Naive thymus-derived CD8-positive, alpha-beta T cell (primary cell): ENCODE measurements at places on chromosomes 6 and 20.

- DNase-seq, result no peak
These were observed 10.5 kb upstream of the STX11 start for GRCh38 chr6:144139817-144140216.

DNA sequence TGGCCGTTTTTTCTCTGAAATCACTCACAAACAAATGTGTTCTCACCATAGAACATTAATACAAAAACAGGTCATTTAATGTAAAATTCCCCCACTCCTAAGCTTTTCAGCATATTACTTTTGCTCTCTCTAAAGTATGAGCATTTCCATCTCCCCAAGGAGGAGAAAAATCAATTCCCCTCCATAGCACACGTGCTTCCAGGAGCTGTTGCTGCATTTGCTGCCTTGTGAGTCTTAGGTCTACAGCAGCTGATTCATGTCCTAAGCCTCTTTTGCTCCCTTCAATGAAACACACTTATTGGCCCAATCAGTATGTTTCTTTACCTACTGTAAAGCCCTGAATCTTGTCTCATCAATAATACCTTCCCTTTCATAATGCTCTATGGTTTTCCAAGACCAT, 6.4 kb upstream of the COL9A1 start:
- DNase-seq, result no peak

DNA sequence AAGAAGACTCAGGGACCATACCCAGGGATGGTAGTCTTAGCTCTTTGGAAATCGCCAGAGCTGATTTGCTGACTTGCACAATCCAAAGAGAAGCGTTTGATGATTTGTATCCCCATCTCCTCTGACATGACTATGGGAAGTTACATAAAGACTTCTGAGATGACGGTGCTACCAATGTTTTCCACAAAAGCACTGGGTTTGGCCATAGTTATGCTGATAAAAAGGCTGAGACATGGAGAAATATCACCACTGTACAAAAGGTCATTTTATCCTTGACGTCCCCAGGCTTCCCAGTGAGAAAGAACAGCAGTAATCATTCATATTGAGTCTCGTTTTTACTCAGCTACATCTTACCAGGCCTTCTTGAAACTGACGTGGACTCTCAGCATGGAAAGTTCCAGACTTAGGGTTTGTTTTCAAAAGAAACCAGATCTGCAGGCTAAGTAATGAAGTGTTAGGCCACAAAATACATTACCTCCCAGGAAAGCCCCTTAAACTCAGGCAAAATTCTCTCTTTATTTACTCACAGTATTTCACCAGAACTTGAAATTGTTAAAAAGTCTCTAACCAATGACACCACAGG, 370.3 kb upstream of the JARID2 start:
- DNase-seq, result no peak

GRCh38 chr20:15831201-15831600, 742.0 kb downstream of the KIF16B start:
- no peak for DNase-seq

DNA sequence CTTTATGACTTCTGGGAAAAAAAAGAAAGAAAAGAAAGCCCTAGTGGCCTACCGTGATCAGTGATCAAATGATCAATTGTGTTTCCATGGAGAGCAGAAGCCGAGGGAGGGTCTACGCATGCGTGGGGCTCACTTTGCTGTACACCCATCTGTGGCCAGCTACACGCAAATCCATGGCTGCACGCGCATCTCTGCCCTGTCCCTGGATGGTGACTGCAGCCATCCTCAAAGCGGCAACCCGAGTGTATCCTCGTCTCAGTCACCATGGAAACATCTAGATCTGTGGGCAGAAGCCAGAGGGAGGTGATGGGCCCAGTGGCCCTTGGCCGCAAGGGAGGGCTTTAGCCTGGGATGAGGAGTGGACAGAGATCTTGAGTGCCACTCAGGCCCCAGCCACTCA, 785 bp upstream of the ULBP3 start:
- no peak for DNase-seq

DNA sequence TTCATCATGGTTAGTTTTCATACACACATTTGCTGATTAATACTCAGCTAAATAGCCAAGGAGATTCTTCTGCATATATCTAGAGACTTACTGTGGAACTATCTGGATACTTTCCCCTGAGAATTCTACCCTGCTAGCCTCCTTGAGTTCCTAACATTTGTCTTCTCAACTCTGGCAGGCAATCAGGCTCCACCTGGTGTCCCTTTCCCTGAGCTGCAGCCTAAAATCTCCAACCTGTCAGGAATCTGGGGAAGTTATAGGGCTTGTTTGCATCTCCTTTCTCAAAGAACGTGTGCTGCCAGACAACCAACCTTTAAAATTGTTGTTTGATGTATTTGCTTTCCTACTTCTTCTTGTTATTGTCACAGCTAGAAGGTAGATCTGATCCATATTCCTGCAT, 73.4 kb downstream of the FUT9 start:
- DNase-seq, result no peak

GRCh38 chr20:18515973-18516372, 8.2 kb downstream of the SEC23B start:
- DNase-seq, result no peak

DNA sequence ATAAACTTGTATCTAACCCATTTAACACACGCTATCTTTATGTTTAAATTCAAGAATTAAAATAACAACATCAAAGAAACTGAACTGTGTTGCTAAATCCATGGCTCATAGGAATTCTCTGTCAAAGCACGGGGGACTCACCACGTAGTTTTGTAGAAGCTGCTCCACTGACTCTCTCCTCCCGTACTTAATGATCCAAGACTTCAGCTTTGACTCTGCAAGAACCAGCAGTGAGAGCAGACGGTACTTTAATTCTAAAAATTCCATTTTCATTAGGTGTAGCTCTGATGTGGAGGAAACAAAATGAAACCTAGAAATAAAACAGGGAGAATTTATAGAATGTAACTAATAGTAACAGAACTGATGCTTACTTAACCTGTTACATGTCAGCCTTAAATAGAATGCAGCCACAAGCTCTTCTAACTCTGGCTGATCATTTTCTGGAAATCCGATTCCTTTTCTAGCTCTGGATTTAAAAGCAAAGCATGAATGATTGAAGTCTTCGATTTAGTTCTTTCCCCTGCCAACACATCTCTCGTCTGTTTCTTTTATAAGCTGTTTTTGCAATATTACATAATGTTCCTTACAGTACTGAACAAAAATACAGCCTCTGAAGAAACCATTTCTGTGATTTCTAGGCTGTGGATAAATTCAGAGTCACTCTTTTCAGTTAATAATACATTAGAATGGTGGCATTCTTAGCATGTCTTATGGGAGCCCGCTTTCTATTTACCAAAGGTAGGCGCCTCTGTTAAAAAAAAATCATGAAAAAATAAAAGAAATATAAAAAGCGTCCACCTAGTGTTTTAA, 165.5 kb downstream of the SYNE1 start:
- DNase-seq, result no peak

DNA sequence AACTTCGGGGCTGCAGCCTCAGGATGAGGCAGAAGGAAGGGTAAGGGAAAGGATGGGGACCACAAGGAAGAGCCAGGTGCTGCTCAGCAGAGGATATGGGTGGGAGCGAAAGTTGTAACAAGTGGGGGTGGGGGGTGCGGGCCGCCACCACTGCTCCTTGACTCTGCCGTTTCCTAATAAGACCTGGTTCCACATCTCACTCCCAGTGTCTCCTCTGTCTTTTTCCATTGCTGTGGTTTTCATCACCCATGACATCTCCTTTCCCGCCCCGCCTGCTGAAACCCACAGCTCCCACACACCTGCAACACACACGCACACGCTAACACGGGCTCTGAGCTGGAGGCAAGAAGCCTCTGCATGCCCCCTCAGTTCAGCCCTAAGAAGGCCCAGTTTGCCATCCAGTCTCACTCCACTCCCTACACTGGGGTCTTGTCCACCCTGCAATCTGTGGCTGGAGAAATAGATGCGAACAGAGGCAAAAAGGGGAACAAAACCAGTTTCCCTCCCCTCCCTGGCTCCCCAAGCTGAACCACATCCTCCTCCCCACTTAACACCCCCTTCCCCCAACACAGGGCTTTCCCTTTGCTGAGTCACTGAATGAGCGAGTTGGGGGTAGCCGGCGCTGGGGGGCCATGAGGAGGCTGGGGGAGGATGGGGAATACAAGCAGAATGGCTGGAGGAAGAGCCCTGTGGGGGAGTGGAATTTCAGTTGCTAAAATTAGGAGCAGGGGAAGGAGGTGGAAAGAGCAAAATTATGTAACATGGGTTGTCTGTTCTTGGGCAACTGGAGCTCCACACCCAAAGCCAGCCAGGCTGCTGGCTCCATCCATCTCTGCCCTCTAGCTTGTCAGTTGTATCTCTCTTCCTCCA, 11.5 kb downstream of the NFKBIL1 start:
- DNase-seq, result peak; percentile 64

DNA sequence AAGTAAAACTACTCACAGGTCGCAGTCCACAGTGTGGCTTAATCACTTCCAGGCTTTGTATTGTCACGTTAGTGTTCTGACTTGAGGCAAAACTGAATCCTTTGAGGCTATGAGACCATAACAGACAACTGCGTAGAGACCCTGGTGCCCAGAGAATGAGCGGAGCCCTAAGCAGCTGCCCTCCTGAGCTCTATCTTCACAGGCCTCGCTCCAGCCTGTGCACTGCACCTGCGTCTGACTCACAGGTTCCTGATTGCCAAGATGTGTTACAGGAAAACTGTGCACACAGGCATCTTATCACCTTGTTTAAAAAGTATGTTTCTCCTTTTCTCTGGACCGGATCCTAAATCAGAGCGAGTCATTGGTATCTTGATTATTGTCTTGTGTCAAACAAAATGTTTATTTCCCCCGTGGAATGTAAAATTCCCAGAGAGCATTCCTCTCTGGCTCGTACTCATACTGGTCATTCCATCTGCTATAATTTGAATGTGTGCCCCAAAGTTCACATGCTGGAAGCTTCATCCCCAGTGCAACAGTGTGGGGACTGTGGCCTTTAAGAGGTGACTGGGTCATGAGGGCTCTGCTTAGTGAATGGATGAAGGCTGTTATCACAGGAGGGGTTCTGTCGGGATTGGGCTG, 25.7 kb downstream of the PRR18 start:
- DNase-seq, result no peak

DNA sequence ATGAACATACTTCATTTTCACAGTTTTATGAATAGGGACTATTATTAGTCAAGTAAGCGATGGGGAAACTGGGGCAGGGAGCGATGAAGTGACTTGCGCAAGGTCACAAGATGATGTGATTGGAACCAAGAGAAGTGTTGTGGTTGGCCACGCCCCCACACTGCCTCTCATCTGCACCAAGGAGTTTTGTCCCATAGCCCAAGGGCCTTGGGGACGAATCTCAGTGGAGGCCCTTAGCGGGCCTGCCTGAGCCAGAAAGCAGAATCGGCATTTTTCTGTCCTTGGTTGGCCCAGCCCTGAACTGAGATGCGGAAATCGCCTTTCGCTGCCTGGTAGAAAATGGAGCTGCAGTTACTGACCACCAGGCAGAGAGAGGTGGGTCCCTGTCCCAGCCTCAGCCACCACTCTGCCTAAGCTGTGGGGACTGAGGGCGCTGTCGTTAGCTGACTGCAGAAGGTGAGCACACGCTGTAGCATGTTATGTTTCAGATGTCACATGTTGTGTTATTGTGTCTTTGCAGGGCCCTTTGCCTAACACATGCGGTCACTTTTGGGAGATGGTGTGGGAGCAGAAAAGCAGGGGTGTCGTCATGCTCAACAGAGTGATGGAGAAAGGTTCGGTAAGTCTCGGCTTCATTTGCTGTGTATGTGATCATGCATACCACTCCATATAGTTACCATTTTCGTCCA, 57.8 kb downstream of the PTPN1 start:
- DNase-seq, result no peak

DNA sequence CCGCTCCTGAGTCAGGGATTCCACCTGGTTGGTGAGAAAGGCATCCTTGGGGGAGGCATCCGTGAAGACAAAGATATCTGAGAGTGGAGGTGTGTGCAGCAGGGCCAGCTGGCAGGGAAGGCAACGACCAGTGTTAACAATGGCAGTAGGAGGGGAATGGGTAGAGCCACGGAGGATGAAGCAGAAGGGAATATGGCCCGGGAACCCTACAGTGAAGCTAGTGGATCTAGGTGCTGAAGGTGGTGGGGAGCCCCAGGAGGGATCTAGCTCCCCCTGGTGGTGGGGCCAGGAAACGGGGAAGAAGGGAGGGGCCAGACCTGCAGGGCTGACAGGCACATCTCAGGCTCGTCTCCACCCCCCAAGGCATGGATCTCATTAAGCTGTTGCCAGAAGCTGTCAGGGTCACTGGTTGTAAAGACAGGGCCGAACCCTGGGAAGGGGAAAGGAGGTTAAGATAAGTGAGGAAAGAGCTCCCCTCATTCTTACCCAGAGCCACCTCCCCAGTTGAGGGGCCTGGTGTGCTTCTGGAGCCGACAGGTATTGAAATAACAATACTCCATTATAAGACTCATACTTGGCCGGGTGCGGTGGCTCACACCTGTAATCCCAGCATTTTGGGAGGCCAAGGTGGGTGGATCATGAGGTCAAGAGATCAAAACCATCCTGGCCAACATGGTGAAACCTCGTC, 7.3 kb downstream of the VWA7 start:
- DNase-seq, result peak; percentile 73

- no peak for DNase-seq
These were observed 28.6 kb downstream of the PPARD start for GRCh38 chr6:35370785-35371493.

- no peak for DNase-seq
These were observed 54.7 kb downstream of the TRMT6 start for GRCh38 chr20:5895626-5896025.

GRCh38 chr6:17758119-17758518, 51.4 kb upstream of the NUP153 start:
- no peak for DNase-seq
